ENCODE measurements at places on chromosomes 3 and 15. TPM values are rescaled to one million over a fixed set of nuclear protein-coding genes. Genes with fewer than 3 reads are reported as not detected.

DNA sequence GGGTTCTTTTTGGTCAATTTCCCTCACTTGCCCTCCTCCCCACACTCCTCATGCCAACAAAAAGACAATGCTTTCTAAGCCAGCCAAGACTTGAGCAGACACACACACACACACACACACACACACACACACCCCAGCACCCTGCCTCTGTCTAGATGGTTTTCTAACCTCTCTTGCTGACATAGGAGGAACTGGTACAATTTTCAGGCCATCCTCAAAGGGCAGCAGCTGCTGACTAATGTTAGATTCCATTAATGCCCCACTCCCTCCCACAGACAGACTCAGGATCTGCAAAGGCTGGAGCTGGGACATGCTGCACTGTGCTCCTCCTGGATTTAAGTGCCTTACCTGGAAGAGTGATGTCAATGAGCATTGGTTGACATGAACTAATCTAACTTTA, 438.4 kb downstream of the OCA2 start:
- no peak overlapping the region for H3K4me3 ChIP-seq
- no peaks in the 10 kb centered on the region for H3K36me3 ChIP-seq

DNA sequence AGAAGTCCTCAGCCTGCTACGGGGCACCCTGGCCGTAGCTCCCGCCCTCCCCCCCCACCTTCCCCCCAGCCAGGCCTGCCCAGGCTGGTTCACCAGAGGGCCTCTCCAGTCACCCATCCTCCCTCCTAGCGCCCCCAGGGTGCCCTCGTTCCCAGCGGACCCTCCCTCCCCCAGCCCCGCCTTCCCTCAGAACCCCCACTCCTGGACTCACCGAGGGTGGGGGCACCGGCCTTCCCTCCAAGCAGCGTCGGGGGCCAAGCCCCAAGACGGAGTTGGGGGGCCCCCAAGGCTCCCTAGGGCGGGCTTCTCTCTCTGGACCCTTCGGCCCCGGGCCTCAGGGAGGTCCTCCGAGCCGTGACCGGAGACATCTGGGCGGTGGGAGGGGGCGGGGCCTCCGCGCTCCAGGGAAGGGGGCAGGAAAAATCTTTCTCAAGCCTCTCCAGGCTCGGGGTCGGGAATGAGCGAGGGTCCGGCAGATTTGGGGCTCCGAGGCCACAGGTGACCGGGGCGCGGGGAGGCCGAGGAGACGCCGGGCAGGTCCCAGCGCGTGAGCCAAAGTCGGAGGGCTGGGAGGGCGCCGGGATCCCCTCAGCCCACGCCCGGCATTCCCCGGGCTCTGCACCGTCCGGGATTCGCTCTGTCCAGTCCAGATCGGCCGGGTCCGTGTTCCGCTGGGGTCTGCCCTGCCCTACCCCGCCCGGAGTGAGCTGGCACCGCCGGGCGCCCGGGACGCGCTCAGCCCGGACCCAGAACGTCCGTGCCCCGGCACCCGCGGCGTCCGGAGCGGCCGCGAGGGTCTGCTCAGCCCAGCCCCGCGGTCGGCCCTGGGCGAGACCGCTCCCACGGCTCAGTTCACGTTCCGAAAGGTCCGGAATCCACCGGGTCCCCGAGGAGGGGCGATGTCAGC, 999 bp downstream of the INSYN1 start:
- no peaks in the 10 kb centered on the region for H3K36me3 ChIP-seq
- peaks cover 2% of the 10 kb centered on the region for H3K4me1 ChIP-seq
- no peak for DNase-seq
- H3K27ac ChIP-seq: no peak overlapping the region

- H3K27ac ChIP-seq: no peak overlapping the region
- H3K36me3 ChIP-seq: no peaks in the 10 kb centered on the region
- H3K4me1 ChIP-seq: no peaks in the 10 kb centered on the region
- H3K4me3 ChIP-seq: no peak overlapping the region
- peaks cover 25% of the 10 kb centered on the region for H3K27me3 ChIP-seq
Measured at GRCh38 chr3:12318758-12319621, 30.1 kb downstream of the PPARG start.

DNA sequence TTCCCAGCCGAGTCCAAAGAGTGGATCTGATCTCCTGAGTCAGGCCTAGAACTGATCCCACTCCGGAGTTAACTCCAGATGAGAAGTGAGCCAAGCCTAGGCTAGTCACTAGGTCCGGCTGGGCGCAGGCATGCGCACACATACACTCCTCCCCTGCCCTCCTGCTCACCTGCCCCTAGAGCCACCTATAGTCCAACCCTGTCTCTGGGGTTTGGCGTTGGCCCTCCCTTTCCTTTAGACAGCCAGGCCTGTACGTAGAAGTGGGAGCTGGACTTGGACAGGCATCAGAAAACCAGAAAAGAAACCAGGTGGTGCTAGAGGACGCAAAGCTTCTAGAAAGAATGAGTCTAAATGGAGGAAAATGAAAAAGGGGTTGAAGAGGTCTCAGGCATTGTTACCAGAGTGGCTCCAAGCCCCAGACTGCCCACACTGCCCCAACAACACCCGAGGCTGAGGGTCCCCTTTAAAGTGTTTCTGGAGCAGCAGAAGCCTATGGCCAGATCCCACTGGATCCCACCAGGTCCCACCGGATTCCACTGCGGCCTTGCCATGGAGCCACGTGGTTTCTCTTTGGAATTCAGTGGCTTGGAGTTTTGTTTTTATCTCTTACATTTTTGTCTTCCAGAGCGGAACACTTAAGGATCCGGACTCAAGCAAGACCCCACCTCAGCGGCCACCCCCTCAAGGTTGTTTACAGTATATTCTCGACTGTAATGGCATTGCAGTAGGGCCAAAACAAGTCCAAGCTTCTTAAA, 24.2 kb upstream of the TIMP4 start:
- H3K4me3 ChIP-seq: no peak overlapping the region
- DNase-seq: no peak
- H3K27me3 ChIP-seq: peaks cover 3% of the 10 kb centered on the region
- H3K4me1 ChIP-seq: peaks cover 14% of the 10 kb centered on the region
- H3K27ac ChIP-seq: no peak overlapping the region
- no peaks in the 10 kb centered on the region for H3K36me3 ChIP-seq

DNA sequence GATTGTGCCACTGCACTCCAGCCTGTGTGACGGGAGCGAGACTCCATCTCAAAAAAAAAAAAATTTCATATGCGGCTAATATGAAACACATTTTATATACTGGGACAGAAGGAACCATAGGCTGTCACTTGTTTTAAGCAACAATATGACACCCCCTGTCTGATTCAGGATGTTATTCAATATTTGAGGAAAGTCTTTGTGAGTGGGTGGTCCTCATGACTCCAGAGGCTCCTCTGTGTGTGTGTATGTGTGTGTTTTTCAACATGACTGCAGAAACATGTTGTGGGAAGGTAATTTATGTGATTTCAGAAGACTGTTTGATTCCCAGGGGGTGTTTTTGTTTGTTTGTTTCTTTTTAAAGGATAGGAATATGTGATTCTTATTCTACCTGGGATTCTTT, 32.8 kb downstream of the MAP2K1 start:
- H3K27me3 ChIP-seq: no peaks in the 10 kb centered on the region
- peaks cover 32% of the 10 kb centered on the region for H3K4me1 ChIP-seq
- H3K4me3 ChIP-seq: no peak overlapping the region
- H3K27ac ChIP-seq: no peak overlapping the region

The C3orf52 gene
- 3.1 TPM for total RNA-seq

- no peak overlapping the region for H3K4me3 ChIP-seq
- H3K27ac ChIP-seq: no peak overlapping the region
- DNase-seq: no peak
- peaks cover 12% of the 10 kb centered on the region for H3K27me3 ChIP-seq
- H3K36me3 ChIP-seq: no peaks in the 10 kb centered on the region
Measured at GRCh38 chr3:194376241-194376560, 6.7 kb upstream of the LRRC15 start.

DNA sequence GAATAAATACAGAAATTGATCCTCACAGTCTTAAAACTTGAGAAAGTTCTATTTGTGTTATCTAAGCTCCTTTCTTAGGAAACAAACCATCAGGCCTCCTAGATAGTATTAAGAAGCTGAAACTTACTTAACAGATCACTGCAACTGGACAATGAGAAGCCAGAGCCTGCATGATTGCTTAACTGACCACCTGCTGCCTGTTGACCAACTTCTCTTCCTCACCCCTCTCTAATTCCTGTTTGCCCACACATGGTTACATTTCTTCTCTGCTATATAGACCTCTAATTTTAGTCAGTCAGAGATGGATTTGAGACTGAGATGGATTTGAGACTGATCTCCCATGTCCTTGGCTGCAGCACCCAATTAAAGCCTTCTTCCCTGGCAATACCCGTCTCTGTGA, 13.5 kb downstream of the CCPG1 start:
- DNase-seq: no peak
- no peak overlapping the region for H3K4me3 ChIP-seq
- H3K4me1 ChIP-seq: peaks cover 1% of the 10 kb centered on the region
- H3K36me3 ChIP-seq: peaks cover 25% of the 10 kb centered on the region
- H3K27ac ChIP-seq: no peak overlapping the region

The MRPS22 gene
- 38.2 TPM for total RNA-seq
